ENCODE measurements at places on chromosomes 11 and 22. TPM values are rescaled to one million over a fixed set of nuclear protein-coding genes. Genes with fewer than 3 reads are reported as not detected.

DNA sequence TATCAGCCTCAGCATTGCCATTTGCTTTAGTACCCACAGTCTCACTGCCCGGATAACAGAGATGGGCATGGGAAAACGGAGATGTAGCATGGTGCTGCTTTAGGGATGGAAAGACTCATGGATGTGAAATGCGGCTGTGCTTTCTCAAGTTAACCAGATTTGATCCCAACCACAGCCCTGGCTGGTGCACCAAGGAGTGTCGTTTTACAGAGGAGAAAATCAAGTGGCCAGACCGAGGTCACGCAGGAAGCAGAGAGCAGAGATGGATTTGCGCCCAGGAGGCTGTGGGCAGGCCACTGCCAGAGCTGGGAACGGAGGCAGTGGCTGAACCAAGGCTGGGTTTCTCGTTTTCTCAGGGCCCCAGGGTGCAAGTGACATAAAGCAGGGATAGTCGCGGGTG lies 9.0 kb downstream of the MB start:
- H3K27ac ChIP-seq: no peak overlapping the region
- H3K4me3 ChIP-seq: no peak overlapping the region
- H3K36me3 ChIP-seq: no peaks in the 10 kb centered on the region
- no peaks in the 10 kb centered on the region for H3K27me3 ChIP-seq
- no peak for DNase-seq

GRCh38 chr11:101188173-101188572 lies 58.6 kb upstream of the PGR start:
- H3K4me3 ChIP-seq: no peak overlapping the region
- H3K27me3 ChIP-seq: no peaks in the 10 kb centered on the region
- no peaks in the 10 kb centered on the region for H3K36me3 ChIP-seq
- H3K4me1 ChIP-seq: no peaks in the 10 kb centered on the region
- no peak for DNase-seq
- H3K27ac ChIP-seq: no peak overlapping the region

GRCh38 chr22:26579331-26579886 lies 10.5 kb downstream of the TPST2 start:
- H3K27ac ChIP-seq: peak overlapping the region; percentile 76
- peak overlapping the region; percentile 53 for H3K4me3 ChIP-seq
- H3K36me3 ChIP-seq: peaks cover 9% of the 10 kb centered on the region
- no peaks in the 10 kb centered on the region for H3K27me3 ChIP-seq
- peaks cover 29% of the 10 kb centered on the region for H3K4me1 ChIP-seq

Gene C11orf65
- total RNA-seq: 0.37 TPM

DNA sequence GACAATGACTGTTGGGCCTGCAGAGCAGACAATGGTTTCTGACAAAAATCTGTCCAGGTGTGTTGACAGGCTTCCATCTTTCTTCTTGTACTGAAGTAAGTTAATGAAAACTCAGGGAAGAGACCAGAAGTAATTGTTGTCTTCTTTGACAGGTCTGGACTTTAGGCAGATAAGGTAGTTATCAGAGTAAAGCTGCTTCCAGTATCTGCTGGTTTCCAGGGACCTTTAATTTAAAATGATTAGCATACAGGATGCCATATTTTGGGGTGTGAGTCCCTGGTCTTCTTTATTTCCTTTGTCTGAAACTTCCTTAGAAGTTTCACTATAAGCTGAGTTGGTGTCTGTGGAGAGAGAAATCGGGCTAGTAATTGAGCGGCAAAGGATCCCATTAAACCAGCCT lies 1.4 kb downstream of the TMX2 start:
- H3K36me3 ChIP-seq: peaks cover 3% of the 10 kb centered on the region
- peaks cover 35% of the 10 kb centered on the region for H3K4me1 ChIP-seq
- no peaks in the 10 kb centered on the region for H3K27me3 ChIP-seq

DNA sequence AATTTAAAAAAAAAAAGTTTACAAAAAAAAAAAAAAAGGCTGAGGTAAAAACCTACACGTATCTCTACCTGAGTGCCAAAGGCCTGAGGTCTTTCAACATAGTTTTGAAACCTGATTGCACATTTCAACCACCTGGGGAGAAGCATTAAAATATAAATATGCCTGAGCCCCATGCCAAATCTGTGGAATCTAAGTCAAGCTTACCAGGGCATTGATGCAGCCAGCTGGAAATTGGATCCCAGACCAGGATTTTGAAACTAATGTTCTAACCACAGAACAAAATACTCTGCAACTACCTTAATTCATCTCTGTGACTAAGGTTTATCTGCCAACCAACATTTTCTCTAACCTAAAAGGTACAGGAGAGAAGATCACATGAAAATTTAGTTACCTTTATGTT lies 38.8 kb upstream of the CHRNA10 start:
- no peaks in the 10 kb centered on the region for H3K4me1 ChIP-seq
- H3K27me3 ChIP-seq: no peaks in the 10 kb centered on the region
- DNase-seq: no peak
- peaks cover 80% of the 10 kb centered on the region for H3K36me3 ChIP-seq

Gene GPHA2
- total RNA-seq: not detected

GRCh38 chr11:111520560-111520959 lies 6.0 kb downstream of the HOATZ start:
- no peaks in the 10 kb centered on the region for H3K27me3 ChIP-seq
- no peak for DNase-seq
- H3K4me3 ChIP-seq: no peak overlapping the region
- no peaks in the 10 kb centered on the region for H3K4me1 ChIP-seq
- H3K27ac ChIP-seq: no peak overlapping the region

- no peak overlapping the region for H3K4me3 ChIP-seq
- DNase-seq: no peak
- no peaks in the 10 kb centered on the region for H3K36me3 ChIP-seq
- no peak overlapping the region for H3K27ac ChIP-seq
- H3K27me3 ChIP-seq: no peaks in the 10 kb centered on the region
Observed at GRCh38 chr11:11708256-11708655, 86.5 kb upstream of the GALNT18 start.
